Uterine smooth muscle cell (primary cell): ENCODE measurements at places on chromosomes 1 and 21. TPM values are rescaled to one million over a fixed set of nuclear protein-coding genes. Genes with fewer than 3 reads are reported as not detected.

Gene CAPN8
- total RNA-seq = under 0.01 TPM in 1 of 2 replicates, not detected in the other

Gene C8A
- total RNA-seq = not detected in 2 replicates

Gene TMEM82
- not detected in 2 replicates for total RNA-seq

Gene ZBTB8A
- total RNA-seq = 6.8 and 9.1 TPM in 2 replicates

Gene PTCH2
- 0.12 and 0.22 TPM in 2 replicates for total RNA-seq

Gene PSEN2
- 26.0 and 34.7 TPM in 2 replicates for total RNA-seq

Gene FASLG
- not detected in 2 replicates for total RNA-seq

Gene F13B
- not detected in 2 replicates for total RNA-seq

Gene RAB25
- not detected in 2 replicates for total RNA-seq

Gene ETV3L
- not detected in 2 replicates for total RNA-seq

Gene C1orf94
- under 0.01 and 0.12 TPM in 2 replicates for total RNA-seq

Gene CELA3A
- not detected in 2 replicates for total RNA-seq
